ENCODE measurements at places on chromosomes 7 and 10.

DNA sequence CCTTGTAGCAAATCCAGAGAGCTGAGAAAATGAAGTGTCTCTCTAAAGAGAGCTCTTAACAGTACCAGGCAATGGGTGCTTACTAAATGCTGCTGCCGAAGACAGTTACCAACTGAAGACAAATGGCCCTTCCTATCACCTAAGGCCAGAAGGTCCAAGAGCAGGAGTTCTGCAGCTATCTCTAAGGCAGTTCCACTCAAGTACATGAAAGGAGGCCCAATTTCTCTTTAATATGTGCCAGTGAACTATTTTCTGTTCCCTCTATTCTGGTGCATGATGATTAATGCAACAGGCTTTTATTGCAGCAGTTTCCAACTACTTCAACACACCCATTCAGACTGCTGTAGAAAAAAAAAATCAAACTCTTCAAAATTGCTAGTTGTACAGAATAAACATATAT, 122.5 kb downstream of the SLC25A13 start:
- DNase-seq: no peak

GRCh38 chr7:16652888-16653287, 6.9 kb downstream of the BZW2 start:
- DNase-seq: no peak

DNA sequence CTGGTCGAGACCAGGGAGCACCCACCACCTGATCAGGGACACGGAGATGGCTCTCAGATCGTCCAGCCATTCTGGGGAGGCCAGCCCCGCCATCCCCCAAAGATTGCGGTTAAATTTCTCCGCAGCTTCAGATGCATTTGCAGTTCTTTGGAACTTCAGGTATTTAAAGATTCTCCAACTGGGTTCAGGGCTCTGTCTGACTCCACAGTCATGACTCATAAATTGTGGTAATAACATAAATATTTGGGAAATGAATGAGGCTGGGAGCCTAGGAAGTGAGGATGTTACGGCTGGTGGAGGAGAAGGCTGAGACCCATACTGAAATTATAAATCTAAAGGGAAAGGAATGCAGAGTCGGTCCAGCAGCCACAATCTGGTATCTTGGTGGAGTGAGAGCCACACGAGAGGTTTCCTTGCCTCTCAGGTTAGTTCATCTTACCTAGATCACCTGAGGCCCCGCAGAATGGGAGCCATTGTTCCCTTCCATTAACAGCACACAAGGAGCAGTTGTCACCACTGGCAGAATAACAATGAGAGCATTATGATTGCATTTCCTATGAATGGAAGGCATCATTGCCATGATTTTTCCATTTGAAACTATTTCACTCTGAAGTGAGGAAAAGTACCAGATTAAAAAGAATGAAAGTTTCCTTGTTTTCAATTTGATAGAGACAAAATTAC, 26.7 kb upstream of the DNAJB6 start:
- no peak for DNase-seq

GRCh38 chr10:81603106-81603620, 271.8 kb upstream of the NRG3 start:
- no peak for DNase-seq

DNA sequence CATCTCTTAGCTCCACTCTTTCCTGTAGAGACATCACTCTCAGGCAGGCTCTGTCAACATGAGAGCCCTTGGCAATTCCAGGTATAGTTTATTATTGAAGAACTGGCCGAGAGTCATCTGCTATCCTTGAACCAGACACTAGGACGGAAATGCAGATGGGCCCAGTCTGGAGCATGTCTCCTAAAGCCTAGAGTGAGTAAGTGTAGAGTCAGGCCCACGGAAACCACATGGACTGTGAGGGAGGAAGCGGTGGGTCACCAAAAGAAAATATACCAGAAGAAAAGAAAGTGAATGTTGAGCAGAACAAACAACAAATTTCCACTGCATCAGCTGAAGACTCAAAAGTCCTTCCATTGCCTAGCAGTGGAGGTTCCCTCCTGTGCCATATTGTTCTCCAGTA, 15.7 kb upstream of the RELN start:
- DNase-seq: no peak

DNA sequence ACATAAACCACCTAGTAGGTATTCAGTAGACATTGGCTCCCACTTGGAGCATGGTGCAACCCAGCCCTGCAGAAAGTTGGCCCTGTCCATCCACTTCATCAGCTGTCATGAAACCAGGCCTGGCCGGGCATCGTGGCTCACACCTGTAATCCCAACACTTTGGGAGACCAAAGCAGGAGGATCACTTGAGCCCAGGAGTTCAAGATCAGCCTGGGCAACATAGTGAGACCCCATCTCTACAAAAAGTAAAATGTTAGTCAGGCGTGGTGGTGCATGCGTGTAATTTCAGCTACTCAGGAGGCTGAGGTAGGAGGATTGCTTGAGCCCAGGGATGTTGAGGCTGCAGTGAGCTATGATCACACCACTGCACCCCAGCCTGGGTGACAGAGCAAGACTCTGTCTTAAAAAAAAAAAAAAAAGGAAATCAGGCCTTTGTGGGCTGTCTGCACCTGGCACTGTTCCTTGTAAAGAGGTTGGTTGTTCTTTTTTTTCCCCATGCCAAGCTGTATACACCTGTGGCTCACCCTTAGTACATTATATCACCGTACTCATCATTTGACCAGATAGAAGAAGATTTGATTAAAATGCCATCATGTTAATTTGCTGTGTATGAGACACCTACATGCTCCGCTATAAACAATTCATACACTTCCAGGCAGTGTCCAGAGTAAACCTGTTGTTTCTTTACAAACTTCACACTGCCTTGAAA, 45.4 kb upstream of the GRID1 start:
- no peak for DNase-seq

DNA sequence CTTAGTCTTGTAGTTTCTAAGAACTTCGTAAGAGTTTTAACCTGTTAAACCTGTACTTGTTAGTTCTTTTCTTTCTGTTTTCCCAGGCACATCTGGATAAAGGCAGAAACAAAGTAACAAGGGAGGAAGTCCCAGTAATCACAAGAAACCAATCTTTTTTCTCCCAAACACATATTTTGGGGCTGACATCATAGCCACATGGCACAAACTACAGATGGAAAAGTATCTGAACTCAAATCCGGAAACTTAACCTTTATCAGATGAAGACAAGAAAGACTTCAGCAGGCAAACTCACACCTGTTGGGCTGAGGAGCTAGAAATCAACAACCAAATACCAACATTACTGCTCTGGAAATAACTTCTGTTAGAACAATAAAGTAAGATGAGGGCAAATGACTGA, 67.1 kb downstream of the CUBN start:
- DNase-seq: no peak

DNA sequence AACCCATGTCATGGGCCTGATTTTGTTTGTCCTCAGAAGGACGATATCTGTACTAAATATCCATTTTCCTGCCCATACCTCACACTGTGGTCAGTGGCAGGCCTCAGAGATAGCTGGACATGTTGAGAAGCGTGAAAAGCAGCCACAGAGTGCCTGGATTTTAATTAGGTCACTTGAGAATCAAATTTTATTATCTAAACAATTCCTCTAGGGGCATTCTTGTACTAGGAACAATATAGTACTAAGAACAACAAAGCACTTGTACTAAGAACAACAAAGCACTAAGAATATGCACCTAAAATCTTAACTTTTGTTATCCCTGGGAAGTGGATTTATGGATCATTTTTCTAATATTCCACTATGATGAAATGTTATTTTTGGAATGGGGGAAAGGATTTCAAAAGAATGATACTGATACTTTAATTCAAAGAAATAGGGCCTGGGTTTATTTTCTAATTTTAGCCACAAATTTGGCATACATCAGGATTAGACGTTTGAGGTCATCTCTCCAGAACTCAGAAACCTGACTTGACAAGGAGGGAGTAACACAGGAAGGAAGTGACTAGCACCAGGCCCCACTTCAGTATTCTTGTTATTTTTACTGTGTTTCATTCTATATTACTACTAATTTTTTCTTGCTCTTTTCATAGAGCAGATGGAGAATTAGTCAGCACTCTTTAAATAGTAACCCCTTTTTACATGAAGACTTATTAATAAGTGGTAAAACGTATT, 112.2 kb downstream of the EXOC4 start:
- DNase-seq: no peak

Measured in stimulated activated effector memory CD8-positive, alpha-beta T cell treated with anti-CD3 and anti-CD28 coated beads, Interleukin-12 subunit alpha, Interleukin-12 subunit beta, amount 100 ng/mL, for 72 hours (primary cell).